NCI-H1092 treated with DMSO at 0.1 percent for 48 hours (cell line): ENCODE measurements at places on chromosomes 12 and 14.

- DNase-seq = no peak
These were observed 73.5 kb downstream of the TNFAIP2 start for GRCh38 chr14:103196716-103197115.

- no peak for DNase-seq
These were observed 14.2 kb upstream of the CNIH1 start for GRCh38 chr14:54455363-54455762.

GRCh38 chr12:16012117-16012516 lies 101.0 kb downstream of the DERA start:
- DNase-seq = no peak

GRCh38 chr12:70919176-70919575 lies 1.4 kb downstream of the PTPRR start:
- DNase-seq = no peak

- DNase-seq = no peak
These were observed 53.1 kb downstream of the TAOK3 start for GRCh38 chr12:118319627-118320026.

GRCh38 chr12:12081836-12082497 lies 11.2 kb downstream of the BCL2L14 start:
- DNase-seq = peak; percentile 35

GRCh38 chr12:10101648-10102220 lies 2.9 kb upstream of the CLEC1A start:
- no peak for DNase-seq

DNA sequence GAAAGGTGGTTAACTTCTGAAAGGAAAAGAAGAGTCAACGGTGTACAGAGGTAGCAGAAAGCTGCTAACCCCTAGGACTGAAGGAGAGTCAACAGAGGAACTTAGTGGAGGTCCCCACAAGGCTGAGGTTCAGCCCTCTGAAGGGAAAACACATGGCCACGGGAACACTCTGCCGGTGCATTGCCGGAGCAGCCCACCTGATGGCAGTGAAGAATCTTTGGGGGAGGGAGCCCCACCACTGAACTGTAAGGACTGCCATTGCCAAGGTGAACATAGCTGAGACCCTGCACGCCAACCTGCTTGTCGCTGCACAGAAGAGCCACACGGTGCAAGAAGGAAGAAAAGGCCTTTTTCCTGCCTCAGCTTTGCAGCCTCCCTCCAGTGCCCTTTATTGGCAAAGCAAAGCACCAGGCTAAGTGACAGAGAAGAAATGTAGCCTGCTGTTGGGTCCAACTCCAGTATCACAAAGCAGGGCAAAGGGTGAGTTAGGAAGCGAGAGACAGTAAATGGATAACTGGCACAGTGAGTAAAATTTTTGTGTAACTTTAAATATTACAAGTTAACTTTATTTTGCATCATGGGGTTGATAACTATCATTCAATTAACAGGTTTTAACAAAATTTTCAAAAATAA lies 76.9 kb downstream of the LIN52 start:
- no peak for DNase-seq

GRCh38 chr14:88947646-88948598 lies 123.5 kb downstream of the TTC8 start:
- DNase-seq = no peak

DNA sequence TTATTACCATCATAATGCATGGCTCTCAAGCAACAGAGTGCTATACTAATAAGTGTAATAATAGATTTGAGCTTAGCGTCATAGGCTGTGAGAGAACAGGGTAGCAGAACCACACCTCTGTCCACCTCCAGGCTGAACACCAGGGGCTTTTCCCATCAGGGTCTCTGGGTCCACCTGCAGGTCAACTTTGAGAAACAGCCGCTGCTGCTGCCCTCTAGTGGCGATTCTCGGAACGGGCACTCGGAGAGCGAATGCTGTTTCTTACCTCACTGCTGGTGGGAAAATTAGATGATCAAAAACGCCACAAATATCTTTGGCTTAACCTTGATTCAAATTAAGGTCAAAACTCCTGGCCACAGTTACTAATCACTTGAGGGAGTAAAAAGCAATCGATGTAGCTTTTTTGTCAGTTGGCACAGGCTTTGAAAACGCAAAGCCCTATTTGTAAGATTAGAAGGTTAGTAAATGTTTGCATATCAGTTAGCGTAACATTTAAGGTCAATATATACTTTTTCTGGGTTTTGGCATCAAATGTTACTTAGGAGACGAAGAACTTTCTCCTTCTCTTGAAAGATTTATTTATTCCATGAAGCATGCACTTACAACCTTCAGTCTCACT lies 127.9 kb upstream of the TMEM132D start:
- peak; percentile 64 for DNase-seq

DNA sequence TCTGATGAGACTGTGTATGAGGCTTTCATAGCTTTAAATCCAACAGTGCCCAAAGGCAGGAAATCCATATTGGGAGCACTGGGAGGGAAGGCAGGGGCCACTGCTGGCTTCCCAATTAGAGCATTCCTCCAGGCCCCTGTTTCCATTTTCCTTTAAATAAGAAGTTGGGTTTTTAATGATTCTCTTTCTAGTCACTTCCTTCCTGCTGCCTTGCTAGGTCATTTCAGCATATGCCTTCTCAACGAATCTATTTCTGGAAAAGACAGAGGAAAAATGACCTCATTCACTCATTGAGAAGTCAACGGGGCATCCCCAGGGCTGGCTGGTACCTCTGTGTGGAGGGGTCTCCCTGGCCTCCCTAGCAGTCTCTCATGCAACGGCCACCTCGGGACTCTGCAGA lies 43.5 kb downstream of the IGF1 start:
- no peak for DNase-seq

DNA sequence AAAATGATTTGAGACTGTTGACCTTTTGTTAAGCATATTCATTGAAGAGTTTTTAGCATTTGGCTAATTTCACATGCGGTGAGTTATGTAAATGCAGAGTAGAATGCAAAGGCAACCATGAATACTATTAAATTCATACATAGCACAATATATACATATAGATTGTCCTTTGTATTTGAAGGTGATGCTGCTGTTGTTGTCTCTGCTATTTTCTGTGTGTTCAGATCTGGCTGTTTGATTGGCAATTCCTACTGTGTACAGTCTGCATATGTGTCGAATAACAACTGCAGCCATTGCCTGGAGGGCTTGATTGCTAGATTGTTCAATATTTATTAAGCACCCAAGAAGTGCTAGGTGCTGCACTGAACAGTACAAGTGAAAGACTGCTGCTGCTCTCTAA lies 187.4 kb downstream of the FOXG1 start:
- DNase-seq = no peak

DNA sequence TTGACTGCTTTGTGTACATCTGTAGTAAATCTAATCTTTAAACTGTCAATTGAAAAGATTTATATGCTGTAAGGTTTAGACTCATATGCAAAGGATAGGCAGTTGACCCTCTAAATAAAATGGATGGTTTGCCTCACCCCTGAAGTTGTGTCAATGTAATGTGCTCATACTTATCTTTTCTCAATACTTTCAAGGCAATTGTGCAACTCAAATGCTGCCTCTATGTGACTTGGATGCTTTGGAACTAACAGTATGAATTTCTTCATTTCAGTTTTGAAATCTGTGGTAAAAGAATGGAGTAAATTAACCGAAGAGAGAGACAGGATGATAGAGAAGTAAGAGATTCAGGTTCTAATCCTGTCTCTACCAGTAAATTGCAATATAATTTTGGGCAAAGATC lies 9.7 kb downstream of the PDE6H start:
- DNase-seq = no peak

- no peak for DNase-seq
These were observed 1.3 kb upstream of the RNU7-1 start for GRCh38 chr12:6942331-6942665.

GRCh38 chr14:99925471-99925870 lies 132.3 kb downstream of the EML1 start:
- DNase-seq = no peak

- peak; percentile 26 for DNase-seq
These were observed 129.0 kb downstream of the ASCL4 start for GRCh38 chr12:107903341-107904061.

- no peak for DNase-seq
These were observed 3.9 kb downstream of the CTDSP2 start for GRCh38 chr12:57842342-57843294.
